Activated CD4-positive, alpha-beta T cell treated with anti-CD3 and anti-CD28 coated beads, Interleukin-10, Interleukin-2, amounts not matched to agents 100 ng/mL and 50 ng/mL, durations not matched to agents 16 hours and 8 hours (primary cell): ENCODE measurements at places on chromosomes 4 and X.

DNA sequence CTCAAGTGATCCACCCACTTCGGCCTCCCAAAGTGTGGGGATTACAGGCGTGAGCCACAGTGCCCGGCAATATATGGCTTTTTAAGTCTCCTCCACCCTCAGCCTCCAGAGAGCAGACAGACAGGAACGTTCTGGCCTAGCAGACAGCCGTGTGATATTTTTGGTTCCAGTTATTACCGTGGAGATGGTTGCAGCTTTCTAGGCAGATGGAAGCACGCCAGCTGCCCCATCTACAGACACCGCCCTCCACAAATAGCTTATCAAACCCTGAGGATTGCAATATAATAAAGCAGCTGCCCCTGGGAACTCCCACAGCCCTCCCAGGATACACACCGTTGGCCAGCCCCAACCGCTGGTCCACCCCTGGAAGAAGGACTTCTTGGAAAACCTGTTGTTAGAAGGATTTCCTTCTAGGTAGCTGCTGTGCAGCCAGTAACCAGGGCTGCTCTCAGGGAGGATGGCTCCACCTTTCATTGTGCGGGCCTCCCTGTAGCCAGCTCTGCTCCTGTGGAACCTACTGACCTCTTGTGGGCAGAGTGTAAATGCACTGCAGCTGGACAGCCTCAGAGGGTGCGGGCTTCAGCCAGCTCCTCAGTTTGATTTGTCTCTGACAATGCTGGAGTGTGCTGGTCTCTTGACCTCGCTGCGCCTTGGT, 44.0 kb downstream of the SLC25A5 start:
- peak; percentile 39 for DNase-seq

GRCh38 chr4:101155368-101155767, 192.0 kb downstream of the PPP3CA start:
- DNase-seq = no peak

GRCh38 chr4:121758925-121759568, 5.9 kb downstream of the SMIM43 start:
- no peak for DNase-seq

- DNase-seq = no peak
These were observed 55.5 kb downstream of the SMIM20 start for GRCh38 chr4:25969374-25970155.

DNA sequence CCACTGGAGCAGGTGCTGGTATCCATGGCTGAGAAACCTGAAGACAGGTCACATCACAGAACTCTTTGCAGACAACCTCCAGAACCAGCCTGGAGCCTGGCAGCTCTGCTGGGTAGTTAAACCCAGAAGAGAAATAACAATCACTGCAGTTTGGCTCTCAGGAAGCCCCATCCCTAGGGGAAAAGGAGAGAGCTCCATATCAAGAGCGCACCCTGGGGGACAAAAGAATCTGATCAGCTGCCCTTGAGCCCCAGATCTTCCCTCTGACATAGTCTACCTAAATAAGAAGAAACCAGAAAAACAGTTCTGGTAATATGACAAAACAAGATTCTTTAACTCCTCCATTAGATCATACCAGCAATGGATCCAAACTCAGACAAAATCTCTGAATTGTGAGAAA, 823.2 kb upstream of the FRG1 start:
- DNase-seq = no peak

DNA sequence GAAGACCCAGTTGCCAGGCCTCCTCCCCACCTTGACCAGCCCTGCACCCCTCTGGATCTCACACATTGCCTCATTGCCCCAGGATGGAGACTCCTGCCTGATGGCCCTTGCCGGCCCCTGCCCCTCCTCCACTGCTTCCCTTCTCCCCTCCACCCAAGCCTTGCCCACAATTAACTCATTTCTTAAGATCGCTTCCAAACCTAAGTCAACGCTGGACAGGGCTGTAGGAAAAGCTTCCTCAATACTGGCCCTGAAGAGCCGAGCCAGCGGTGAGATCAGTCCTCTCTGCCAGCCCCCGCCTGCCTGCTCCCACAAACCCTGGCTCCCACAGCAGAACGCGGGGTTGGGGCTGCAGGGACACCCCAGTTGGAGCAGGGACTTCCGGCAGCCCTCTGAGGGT, 7.5 kb upstream of the HAUS7 start:
- DNase-seq = no peak

GRCh38 chr4:172390331-172390730, 577.1 kb downstream of the GALNTL6 start:
- DNase-seq = no peak
